ENCODE measurements at places on chromosomes 12 and 14.

DNA sequence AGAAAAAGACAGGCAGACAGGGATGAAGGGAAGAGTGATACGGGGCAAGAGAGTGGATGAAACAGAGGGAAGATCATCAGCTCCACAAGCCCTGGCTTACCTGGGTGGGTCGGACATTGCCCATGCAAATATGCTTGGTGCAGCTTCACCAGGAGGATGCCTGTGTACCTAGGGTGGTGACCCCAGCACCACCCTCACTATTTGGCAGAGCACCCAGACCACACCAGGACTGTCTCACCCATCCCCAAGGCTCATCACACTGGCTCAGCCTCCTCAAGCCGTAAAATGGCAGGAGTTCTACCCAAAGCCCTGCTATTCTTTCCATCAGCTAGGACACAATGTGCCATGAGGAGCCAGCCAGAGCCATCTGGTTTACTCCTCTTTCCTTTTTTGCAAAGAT, 3.0 kb downstream of the GALNT8 start:
- no peak for DNase-seq

DNA sequence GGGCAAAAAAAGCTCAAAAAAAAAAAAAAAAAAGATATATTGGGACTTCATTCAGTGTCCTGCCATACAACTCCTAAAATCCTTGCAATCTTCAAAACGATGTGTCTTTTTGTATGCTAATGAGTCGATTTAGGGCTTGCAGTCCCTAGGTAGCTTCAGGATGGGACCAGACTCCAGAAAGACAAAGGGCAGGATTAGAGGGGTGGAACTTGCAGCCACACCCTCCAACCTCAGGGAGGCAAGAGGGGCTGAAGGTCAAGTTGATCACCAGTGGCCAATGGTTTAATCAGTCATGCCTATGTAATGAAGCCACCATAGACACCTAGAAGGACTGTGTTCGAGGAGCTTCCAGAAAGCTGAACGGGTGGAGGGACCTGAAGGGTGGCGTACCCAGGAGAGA, 29.3 kb downstream of the TEAD4 start:
- DNase-seq: no peak

DNA sequence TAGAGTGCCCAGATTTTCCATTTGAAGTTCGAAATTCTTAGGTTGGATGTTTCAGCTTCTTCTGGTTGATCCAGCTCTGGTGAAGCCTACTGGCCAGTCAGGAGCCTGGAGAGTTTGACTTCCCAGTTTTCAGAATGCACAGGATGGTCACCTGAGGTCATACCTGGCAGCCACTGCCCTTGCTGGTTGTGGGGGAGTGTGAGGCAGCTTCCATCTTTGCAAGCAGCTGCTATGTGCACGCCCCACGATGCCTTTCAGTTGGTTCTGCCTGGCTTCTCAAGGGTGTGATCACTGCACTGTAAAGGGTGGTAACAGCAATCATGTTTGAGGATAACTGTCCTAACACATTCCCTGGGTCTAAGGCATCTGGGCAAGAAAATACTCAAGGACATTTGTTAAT, 15.4 kb downstream of the CCDC92 start:
- no peak for DNase-seq

GRCh38 chr12:52522346-52523011, 2.3 kb upstream of the KRT5 start:
- DNase-seq: peak; percentile 49

All from COR-L47 (cell line).